ENCODE measurements at places on chromosomes 16 and 17.

GRCh38 chr16:2093793-2094192 is 41.9 kb downstream of the PKD1 start:
- no peak for DNase-seq

DNA sequence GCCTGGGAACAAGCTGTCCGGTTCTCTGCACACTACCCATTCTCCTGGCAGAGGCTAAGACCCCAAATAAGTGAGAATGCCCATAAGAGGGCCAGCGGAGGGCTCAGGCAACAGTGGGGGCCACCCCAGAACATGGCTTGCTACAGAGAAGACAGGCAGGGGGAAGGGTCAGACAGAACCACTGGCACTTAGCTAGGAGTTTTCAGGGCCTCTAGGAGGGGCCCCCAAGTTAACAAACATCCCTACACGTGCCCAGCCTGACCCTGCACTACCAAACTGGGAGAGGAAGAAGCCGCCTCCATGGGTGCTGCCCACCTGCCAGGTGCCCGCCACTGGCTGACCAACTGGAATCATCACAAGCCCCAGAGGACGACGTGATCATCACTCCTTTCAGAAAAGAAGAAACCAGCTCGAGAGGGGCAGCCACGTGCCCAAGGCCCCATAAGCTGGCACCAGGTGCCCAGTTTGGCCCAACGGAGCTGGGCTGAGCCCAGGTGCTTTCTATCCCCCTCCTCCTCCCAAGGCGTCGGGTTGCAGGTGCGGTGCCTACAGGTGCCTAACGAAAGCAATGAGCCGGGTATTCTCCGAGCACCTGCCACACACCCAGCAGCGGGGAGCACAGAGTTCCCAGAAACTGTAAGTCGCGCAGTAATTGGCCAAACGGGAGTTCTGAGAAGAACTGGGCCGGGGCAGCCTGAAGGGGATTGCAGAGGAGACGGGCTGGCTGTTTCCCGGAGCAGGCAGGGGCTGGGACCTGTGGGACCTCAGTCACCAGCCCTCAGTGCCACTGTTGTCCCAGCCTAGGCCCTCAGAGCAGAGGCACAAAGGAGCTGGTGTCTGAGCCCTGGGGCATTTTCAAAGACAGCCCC is 13.2 kb downstream of the RPH3AL start:
- no peak for DNase-seq

GRCh38 chr17:64441772-64442540 is 7.0 kb upstream of the MILR1 start:
- no peak for DNase-seq

- no peak for DNase-seq
Measured at GRCh38 chr16:67730326-67730725, 11.2 kb upstream of the GFOD2 start.

GRCh38 chr17:33023790-33024189 is 32.1 kb downstream of the SPACA3 start:
- DNase-seq, result no peak

- no peak for DNase-seq
Measured at GRCh38 chr16:88498576-88499208, 45.6 kb downstream of the ZFPM1 start.

DNA sequence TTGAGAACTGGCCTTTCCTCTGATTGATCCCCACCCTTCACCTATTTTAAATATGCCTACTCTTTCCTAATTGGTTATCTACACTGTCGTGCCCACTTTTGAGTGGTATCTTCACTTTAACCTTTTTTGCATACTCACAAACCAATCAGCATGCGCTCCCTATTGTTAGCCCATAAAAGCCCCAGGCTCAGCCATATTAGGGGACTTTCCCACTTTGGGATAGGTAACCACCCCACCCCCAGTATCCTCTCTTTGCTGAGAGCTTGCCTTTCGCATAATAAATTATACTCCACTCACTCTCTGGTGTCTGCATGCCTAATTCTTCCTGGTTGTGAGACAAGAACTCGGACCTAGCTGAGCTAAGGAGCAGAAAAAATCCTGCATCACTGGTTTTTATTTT is 59.5 kb upstream of the NOL11 start:
- no peak for DNase-seq

GRCh38 chr17:13513039-13513405 is 88.7 kb downstream of the HS3ST3A1 start:
- no peak for DNase-seq

DNA sequence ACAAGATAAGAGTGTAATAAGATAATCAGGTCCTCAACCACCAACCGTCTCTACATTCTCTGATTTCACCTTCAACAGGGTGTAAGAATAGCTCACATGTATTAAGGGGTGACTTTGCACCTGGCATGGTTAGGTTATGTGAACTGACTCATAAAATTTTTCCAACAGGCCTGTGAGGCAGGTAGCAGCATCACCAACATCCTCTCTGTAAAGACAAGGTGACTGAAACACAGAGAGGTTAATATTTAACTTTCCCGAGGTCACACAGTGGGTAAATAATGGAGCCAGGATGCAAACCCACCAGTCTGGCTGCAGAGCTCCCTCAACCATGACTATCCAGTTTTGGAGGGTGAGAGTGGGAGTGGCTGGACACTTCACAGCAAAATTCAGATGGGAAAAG is 317.2 kb downstream of the C16orf95 start:
- DNase-seq, result no peak

DNA sequence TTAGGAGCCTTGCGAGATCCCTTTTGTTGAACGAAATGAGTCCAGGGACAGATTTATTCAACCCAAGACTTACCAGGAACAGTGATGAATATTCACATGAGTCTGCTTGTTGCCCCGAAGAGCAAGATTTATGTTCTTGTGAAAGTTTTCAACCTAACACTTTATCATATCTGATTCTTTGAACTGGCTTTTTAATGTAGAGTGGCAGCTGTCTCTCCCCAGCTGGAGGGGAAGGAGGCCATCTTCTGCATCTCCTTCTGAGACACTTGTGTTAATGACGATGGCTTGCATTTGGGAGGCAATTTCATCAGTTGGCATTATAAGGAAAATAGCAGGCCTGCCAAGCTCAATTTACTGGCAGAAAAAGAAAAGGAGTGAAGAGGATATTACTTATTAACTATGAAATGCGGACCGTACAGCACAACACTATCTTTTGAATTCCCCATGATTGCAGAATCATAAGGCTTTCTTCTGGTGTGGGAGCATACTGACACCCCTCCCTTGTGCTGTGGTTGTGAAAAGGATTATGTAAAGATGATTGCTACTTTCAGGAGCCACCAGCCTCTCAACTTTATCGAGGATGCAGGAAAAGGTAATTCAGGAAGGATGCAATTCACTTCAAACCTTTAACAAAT is 35.7 kb downstream of the SMARCE1 start:
- DNase-seq, result no peak

DNA sequence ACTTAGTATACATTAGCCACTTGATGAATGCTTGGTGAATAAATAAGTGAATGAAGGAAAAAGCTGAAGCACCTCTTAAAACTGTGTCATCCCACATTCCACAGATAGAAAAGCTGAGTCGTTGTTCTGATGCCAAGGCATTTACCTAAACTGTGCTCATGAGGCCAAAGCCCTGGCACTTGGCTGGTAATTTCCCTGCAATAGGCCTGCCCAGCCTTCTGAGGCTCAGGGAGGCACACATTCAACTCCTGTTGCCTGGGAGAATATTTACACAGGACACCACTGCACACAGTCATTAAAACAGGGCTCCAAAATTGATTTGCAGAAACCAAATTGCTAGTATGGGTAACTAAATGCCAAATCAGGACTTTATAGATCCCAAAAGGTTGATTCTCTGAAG is 333.0 kb upstream of the C16orf82 start:
- no peak for DNase-seq

GRCh38 chr16:88649924-88650748 is 717 bp downstream of the CYBA start:
- DNase-seq, result no peak

DNA sequence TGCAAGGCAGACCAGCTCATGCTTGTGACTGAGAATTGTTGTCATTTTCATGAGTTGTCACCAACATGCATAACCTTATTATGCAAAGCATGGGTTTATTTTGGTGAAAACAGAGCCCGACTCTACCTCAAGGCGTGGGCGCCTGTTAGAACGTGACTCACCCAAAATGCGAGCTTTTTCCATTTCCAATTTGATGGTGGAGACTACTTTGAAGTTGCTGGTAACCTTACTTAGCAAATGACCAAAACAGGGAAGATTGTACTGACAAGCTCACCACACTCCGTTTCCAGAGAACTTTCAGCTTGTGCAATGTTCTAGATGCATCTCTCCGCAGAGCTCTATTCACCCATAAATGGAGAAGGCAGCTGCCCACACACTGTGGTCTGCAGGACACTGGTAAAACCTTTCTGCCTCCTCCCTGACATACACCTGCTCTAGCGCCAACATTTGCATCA is 284.5 kb downstream of the MAF start:
- no peak for DNase-seq

DNA sequence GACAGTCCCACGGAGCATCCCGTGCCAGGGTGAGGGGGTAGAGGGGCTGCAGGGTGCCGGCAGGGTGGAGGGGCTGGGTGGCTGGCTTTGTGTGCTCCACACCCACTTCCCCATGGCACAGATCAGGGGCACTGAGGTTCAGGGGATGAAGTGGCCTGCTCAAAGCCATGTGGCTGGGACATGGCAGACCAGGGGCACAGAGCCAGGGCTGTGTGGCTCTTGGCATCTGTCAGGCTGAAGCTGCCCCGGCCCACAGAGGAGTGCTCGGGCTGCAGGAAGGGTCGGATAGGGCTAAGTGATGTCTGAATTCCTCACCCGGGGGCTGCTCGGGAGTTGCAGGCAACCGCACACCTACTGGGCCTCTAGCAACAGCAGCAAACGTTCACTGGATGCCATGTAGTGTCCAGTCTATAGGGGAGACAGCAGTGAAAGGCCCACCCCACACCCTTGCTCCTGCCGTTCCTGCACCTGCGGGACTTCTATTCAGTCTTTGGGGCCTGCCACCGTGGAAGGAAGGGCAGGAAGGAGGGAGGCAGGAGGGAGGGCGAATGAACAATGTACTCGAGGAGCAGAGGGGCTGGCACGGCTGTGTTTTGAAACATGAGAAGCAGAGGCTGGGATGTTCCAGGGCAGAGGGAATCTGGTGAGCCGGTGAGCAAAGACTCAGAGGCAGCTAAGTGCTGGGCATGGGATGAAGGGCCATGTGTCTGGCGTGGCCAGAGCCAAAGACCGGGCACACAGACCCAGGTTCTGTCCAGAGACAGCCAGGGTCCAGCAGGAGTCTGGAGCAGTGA is 15.1 kb downstream of the SLC5A10 start:
- no peak for DNase-seq

- DNase-seq, result peak; percentile 43
Measured at GRCh38 chr17:68346448-68346847, 55.2 kb downstream of the ARSG start.

GRCh38 chr17:11561281-11561680 is 37.0 kb upstream of the DNAH9 start:
- DNase-seq, result no peak

- DNase-seq, result peak; percentile 97
Measured at GRCh38 chr17:82267575-82268379, 5.7 kb downstream of the CSNK1D start.

GRCh38 chr17:35083071-35083470 is 19.6 kb upstream of the RFFL start:
- no peak for DNase-seq

GRCh38 chr16:86209202-86209601 is 301.1 kb upstream of the FOXF1 start:
- DNase-seq, result no peak

- DNase-seq, result no peak
Measured at GRCh38 chr17:78305801-78306200, 54.1 kb downstream of the SOCS3 start.

DNA sequence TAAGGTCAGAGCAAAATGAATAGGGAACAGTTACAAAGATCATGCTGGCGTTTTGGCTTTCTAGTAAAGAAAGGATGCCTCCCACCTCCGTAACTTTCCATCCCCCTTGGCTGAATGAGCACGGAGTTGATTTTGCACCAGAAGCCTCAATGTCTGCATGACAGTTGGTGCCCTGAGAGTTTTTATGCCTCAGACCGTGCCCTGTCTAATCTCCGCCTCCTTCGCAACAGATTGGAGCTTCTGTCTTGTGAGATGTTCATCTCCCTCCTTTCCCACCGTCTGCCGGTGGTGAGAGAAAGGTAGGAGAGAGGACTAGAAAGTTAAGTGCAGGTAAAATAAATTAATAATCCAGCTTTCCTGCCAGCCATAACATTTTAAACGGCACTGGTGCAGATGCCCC is 1.9 kb downstream of the HS3ST4 start:
- DNase-seq, result no peak

- no peak for DNase-seq
Measured at GRCh38 chr17:49277638-49278037, 47.1 kb upstream of the PHOSPHO1 start.

GRCh38 chr16:77637940-77638339 is 84.4 kb upstream of the NUDT7 start:
- no peak for DNase-seq

DNA sequence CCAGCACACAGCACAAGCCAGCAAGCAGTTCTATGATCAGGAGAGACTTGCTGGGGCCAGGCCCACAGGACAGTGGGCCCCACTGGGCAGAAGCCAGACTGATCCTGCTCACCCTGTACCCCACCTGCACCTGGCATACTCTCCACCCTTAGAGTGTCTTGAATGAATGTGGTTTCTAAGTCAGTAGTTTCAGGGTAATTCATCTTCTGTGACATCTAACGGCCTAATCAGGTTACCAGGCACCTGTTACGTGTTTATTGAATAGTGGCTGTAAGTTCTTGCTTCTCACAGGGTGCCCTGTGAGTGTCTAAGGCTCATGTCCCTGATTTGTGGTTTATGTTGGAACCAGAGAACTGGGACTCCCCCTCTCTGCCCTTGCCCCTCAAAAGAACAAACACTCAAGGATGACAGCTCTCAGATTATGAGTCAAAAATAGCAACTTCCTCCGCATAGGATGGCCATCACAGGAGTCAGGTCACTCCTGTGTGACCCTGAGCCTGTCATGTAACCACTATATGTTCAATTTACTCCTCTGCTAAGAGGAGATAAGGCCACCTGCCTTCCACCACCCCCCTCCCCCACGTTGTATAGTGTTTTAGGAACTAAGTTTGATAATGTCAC is 7.0 kb upstream of the OR2C1 start:
- DNase-seq, result no peak

DNA sequence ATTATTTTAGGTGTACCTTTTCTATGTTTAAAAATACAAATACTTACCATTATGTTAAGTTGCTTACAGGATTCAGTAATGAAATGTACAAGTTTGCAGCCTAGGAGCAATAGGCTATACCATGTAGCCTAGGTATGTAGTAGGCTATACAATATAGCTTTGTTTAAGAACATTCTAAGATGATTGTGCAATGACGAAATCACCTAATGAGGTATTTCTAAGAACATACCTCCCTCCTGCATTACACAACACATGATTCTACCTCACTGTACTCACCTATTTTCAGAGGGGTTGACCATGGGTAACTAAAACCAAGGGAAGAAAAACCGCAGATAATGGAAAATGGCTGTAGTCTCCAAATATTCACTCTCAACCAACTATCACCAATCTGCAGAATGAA is 35.3 kb upstream of the TBC1D3K start:
- no peak for DNase-seq

GRCh38 chr16:46843898-46844642 is 13.1 kb upstream of the C16orf87 start:
- DNase-seq, result no peak

Measured in head of caudate nucleus (tissue), 42 donors.